CD8-positive, alpha-beta memory T cell (primary cell): ENCODE measurements at places on chromosomes 7 and 10.
A peak's percentile ranks its signal among the peaks of the same experiment; 100 is the strongest.

GRCh38 chr10:113007821-113008220, 57.8 kb downstream of the TCF7L2 start:
- DNase-seq = no peak

DNA sequence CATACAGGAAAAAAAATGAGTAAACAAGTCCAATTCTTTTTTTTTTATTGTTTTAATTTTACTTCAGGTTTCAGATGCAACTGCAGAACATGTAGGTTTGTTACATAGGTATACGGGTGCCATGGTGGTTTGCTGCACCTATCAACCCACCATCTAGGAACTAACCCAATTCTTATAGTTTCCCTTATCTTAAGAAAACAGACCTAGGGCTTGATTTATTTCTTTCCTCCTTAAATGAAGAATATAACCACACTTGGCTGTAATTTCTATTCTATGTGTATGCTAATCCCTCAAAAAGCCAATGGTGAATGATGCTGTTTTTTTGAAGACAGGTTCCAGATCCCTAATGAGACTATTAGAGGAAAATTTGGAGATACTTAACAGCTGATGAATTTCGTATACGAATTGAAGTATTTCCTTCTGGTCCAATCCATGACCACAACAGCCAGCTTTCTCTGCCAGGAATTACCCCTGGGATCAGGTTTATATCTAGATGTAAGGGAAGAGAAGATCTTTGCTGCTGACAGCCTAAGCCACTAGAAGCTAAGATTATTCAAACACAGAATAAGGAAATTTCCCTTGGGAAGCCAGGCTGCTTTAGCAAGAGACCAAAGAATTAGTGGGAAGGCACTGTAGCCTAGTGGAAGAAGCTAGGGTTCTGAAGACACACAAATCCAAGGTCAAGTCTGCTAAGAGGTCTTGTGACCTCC, 115.8 kb downstream of the INHBA start:
- no peak for DNase-seq

DNA sequence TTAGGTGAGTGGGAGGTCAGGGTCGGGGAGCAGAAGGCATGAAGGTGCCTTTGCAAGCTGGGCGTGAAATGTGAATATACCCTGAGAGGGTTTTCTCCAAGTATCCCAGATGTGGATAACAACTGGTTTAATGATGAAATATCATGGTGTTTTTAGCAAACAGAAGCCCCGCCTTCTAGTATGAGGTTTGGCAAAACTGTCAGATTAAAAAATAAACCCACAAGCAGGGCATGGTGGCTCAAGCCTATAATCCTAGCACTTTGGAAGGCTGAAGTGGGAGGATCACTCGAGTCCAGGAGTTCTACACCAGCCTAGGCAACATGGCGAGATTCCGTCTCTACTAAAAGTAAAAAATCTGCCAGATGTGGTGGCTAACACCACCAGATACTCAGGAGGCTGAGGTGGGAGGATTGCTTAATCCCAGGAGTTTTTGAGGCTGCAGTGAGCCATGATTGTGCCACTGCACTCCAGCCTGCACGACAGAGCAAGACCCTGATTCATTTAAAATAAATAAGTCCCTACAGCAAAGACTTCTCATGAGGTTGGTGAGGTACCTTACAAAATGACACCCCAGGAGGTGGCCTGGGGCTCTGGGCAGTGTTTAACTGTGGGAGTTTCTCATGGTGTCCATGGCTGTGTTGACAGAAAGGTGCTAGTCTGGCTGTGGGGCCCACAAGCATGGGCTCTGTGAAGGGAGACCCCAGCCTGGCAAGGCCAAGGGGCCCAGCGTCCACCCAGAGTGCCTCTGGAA, 6.7 kb upstream of the PWWP2B start:
- DNase-seq = no peak

GRCh38 chr10:17174626-17175025, 26.8 kb downstream of the TRDMT1 start:
- no peak for DNase-seq

GRCh38 chr10:54613162-54613561, 187.9 kb downstream of the PCDH15 start:
- DNase-seq = no peak

DNA sequence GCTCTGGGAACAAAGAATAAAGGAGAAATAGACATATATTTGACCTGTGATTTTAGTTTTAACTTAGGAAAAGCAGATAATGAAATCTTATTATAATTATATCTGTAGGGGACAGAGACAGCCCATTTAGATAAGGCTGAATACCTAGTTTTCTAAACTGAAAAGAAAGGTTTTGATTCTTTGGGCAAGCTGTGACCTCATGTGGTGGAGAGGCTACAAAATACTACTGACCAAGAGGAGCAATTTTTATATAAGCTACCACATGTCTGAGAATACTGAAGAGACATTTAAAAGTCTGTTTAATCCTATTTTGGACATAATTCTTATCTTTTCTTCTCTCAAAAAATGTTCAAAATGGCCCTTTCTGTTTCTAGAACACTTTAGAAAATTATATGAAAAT, 271.0 kb downstream of the MTERF1 start:
- no peak for DNase-seq

DNA sequence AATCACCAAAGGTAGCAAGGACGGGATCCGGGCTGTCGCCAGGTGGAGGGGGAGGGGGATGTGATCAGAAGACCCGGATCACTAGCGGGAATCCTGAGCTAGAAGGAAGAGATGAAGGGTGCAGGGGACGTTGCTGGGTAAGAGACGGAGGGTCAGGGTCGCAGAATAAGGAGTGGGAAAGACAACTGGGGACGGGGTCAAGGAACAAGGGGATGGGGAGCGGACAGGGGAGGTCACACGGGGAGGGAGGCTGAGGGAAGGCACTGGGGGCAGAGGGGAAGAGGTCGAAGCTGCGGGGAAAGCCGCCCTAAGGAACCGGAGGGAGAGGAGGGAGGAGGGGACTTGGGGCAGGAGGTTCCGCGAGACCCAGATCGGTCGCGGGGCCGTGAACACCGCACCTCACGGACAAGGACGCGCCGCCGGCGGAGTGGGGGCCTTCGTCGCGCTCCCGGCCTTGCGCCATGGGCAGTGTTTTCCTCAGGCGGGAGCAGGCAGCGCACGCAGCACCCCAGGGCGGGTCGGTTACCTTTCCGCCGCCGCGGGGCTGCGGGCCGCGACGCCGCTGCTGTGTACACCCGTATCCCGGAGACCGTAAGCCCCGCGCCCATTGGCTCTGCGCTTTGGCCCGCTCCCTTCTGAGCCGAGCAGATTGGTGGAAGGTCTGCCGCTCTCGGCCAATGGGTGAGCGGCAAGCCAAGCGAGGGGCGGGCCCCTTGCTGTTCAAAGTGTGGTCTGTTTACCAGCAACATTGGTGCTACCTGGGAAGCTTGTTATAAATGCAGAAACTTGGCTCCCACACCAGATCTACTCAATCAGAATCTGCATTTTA, at the start of gene CFAP43:
Gene CFAP43 (minus strand): TSS at position 581 of the 829 bp plus-strand sequence. CDS start 118 bp downstream, at position 463.
- peak; percentile 100 for DNase-seq

DNA sequence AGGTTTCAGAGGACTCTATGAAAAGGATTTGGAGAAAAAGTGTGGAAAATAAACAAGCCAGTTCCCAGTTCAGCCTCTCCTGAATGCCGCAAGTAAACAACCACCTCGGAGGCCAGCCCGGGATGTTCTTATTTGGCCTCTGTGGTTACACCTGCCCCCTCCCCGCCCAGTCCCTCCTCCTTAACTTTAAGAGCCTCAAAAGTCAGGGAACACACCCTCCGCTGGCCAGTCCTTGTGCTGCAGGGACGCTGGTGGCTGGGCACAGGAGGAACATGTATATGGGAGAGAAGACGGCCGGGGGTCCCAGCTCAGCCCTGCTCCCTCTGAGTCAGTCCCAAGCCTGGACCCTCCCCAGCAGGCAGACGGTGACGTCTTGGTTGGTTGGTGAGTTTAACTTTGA, 6.1 kb downstream of the CHST3 start:
- no peak for DNase-seq

DNA sequence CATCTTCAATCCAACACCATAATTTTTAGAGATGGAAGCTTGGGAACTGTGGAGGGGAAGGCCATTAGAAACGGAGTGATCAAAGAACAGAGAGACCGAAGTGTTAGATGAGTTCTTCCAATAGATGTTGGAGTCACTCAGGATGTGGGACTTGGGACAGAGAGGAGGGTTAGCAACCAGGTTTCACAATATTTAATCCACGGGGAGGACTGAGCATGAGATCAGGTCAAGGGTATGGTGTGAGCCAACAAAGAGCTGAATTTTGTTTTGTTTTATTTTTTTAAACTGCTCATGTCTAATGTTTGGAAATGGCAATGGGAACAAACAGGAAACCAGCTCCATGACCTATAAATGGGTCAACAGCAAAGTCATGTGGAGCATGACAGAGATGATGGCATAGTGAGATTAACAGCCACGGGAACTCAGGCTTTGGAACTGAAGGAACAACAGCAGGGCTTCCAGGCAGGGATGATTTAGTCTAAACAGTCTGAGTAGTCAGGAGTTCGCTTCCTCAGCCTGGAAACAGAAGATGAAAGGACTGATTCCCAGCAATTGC, 38.9 kb upstream of the AMPH start:
- no peak for DNase-seq

GRCh38 chr10:93245779-93246178, 172.1 kb downstream of the CYP26A1 start:
- no peak for DNase-seq

DNA sequence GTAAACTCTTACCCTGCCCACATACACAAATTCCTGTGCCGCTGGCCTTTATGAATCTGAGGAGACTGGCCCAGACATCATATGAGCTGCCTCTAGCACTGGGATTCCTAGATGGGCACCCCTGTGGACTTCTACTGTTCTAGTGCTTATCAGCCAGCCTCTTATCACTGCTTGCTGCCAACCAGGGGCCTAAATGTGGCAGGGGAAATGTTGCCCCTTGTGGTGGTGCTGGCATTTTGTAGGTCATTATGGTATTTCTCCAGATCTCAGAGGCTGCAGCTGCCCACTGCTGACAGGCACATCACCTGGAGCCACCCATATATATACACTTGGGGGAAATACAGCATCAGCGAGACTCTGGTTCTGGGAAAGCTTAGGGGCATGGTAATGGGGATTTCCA, 5.4 kb downstream of the SFR1 start:
- no peak for DNase-seq

- no peak for DNase-seq
Observed at GRCh38 chr10:129909531-129910256, 54.4 kb downstream of the EBF3 start.

DNA sequence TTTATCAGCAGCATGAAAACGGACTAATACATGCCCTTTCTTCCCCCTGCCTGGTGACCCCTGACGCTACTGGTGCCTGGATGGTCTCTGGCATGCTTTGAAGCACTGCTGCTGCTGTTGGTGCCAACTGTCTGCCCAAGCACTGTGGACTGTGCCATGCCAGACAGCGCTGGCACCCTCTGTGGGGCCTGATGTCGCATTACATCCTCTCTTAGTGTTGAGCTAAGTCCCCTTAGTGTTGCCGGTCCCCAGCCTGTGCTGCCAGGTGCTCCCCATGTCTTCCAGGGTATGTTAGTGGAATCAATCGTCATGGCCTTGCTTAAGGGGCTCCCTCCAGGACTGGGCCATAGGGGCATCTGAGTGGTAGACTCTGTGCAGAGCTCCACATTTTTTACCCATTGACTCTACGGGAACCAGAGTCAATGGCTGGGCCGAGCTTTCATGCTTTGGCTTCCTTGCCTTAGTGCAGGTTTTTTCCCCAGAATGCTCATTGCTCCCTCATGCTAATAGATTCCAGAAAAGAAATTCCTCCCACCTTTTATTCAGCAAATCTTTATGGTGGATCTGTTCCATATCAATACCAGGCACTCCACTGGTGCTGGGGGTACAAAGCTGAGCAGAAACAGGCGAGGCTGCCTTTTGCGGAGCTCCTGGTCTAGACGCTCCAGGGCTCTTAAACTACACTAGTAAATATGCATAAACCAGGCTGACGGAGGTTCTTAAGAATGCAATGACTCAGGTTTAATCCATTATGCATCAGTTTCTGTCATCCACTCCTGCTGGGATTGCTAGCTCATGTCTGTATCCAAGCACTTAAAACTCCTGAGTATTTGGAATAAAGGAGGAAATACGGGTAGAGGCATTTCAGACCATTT, 21.8 kb upstream of the MRC1 start:
- DNase-seq = no peak

DNA sequence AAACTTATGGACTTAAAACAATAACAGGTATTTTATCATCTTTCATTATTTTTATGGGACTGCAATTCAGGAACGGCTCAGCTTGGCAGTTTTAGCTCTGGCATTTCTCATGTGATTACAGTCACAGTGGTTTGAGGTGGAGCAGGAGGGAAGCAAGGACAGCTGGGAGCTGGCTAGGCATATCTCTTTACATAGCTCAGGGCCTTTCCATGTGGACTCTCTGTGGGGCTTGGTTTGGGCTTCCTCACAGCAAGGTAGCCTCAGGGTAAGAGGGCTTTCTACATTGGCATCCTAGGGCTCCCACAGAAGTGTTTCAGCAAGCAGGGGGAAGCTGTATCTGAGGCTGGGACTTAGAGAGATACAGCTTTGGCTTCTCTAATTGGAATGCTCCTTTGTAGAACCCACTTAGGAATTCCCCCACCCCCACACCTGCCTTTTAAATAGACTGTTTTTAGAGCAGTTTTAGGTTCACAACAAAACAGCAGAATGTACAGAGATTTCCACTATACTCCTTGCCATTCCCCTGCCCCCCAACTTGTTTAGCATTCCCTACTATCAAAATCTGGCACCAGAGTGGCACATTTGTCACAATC, 26.6 kb upstream of the SDHAF3 start:
- no peak for DNase-seq

GRCh38 chr7:22667562-22668239, 59.3 kb upstream of the IL6 start:
- DNase-seq = no peak

DNA sequence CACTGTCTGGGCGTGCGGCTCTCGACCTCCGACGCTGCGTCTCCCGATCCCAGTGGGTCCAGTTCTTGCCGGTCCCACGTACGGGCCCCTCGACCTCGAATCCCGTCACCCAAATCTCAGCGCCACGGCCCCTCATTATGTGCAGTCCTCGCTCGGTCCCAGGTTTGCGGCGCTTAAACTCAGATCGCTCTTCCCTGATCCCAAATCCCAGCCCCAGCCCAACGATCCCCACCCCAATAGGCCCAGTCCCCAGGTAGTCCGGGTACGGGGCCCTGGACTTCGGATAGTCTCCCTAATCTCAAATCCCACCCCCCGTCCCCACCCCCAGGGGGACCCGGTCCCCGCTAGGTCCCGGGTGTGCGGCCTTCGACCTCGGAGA, 666 bp downstream of the HNRNPF start:
- no peak for DNase-seq
